ENCODE measurements at places on chromosomes 1 and 21.

- peak; percentile 50 for DNase-seq
These were observed 24.3 kb downstream of the EBNA1BP2 start for GRCh38 chr1:43147625-43148327.

- no peak for DNase-seq
These were observed 9.2 kb upstream of the OSBPL9 start for GRCh38 chr1:51607681-51608095.

DNA sequence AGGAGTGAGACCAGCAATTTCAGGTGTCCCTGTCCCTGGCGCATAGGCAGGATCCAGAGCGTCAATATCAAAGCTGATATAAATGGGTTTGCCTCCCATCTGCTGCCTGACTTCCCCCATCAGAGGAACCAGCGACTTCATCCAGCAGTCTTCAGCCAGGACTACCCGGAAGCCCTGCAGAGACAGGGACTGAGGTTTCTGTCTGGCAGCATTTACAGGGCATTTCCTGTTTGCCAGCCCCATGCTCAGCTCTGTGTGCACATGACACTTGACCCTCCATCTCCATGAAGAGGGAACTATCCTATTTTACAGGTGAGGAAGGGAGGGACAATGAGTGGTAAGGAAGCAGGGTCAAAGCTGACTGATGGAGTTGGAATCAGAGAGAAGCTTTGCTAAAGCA, 7.2 kb downstream of the AGMAT start:
- DNase-seq: no peak

DNA sequence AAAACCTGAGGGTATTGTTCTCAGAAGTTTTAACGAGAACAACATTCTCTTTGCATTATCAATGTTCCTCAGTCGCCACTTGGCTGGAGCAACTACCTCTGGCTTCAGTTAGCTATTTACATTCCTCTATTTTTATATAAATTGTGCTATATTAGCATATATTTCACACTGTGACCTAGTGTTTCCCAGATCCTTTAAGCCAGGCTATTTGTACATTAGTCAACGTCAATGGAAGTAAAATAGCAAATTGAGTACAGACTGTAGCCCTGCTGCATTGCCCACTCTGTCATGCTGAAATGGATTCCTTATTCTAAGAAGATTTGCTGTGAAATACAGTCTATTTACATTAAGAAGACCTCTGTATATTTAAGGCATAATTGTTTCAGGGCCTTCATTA, 213.8 kb downstream of the ROR1 start:
- DNase-seq: no peak

GRCh38 chr21:24200052-24200451, 1407.2 kb downstream of the MRPL39 start:
- no peak for DNase-seq

GRCh38 chr1:89451011-89451410, 73.6 kb upstream of the LRRC8B start:
- no peak for DNase-seq

GRCh38 chr1:224718470-224719053, 102.4 kb downstream of the CNIH3 start:
- DNase-seq: no peak

DNA sequence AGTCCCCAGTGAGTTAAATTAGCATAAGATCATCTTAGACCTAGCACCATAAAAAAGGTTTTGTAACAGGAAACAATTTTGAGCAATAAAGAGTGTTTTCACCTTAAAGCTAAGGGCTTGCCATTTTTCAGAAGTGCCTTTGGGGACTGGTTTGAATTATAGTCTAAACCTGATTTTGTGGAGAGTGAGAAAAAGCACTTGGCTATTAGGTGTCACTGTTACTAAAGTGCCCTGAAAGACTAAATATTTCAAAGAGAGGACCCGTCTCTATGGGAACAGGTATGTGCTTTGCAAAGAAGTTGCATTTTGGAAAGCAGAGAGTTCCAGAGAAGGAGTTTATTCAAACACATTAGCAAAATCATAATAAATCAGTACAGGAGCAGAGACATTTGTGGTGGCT, 9.1 kb downstream of the NTNG1 start:
- DNase-seq: no peak

DNA sequence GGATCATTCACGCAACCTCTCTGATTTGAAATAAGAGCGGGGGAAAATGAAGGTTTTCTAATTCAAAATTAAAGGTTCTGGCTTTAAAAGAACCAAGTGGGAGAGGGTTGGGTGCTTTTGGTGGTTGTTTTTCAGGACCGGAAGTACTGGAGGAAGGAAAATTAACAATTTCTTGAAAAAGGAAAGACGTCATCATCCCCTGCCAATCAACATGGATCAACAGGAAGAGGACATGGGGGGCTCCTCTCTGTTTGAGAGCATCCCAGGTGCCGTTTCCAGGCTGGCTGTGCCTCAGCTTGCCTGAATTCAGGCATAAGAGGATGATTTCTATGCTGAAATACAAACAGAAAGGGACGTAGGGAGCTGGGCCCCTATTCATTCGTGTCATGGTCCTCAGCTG, 21.6 kb upstream of the NID1 start:
- no peak for DNase-seq

- DNase-seq: no peak
These were observed 257.5 kb upstream of the SNX7 start for GRCh38 chr1:98403963-98404480.

- peak; percentile 18 for DNase-seq
These were observed 31.7 kb downstream of the ECE1 start for GRCh38 chr1:21258331-21259134.

- no peak for DNase-seq
These were observed 18.1 kb upstream of the SLC44A3 start for GRCh38 chr1:94801919-94802546.

DNA sequence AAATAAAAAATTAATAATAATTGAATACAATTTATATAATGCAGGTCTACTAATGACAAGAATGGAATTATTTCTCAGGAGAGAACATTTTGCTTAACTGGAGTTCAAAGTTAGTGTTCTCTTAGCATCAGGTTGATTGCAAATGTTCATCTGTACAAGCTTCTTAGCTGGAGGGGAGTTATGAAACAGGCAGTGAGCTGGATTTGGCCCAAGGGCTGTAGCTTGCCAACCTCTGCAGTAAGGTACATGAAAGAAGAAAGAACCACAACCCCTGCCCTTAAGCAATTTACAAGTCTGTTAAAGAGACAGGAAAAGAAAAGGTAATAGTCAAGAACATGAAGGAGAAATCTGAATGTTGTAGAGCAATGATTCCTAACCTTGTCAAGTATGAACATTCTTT, 17.0 kb downstream of the LPGAT1 start:
- DNase-seq: no peak

DNA sequence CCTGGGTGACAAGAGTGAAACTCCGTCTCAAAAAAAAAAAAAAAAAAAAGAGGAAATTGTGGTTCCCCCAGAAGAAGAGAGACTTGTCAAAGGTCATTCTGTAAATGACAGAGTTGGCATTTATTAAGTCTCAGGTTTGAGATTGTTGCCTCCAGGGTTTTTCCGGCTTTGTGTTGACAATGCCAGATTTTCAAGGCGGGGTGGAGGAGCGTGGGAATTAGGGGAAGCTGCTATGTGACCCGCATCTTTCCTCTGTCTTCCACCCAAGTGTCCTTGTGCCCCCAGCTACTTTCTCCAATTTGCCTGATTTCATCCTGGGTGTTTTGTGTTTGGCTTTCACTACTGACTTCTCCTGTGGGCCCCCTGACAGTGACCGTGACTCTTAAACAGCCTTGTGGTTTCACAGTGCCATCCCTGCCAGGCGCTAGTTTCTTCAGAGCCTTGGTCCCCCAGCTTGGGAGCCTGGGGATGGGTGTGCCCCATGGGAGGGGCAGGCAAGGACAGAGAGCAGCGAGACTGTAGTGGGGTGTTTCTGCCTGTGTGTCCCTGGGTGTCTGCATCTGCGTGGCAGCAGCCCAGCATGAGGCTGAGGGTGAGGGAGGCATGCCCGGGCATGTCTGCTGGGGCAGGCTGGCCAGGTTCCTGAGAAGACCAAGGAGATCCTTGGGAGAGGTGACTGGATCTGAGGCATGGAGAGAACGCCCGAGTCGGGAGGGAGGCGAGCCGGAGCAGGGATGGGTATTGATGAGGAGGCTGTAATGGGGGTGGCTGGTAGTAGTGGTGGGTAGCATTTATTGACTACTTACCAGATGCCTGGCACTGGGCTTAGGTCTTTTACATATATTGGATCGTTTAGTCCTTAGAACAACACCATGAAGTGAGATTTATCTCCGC, 46.3 kb downstream of the IER5 start:
- DNase-seq: no peak

- DNase-seq: no peak
These were observed 64.4 kb upstream of the ETS2 start for GRCh38 chr21:38741092-38741949.

GRCh38 chr21:34520764-34521508, 8.9 kb upstream of the KCNE1 start:
- no peak for DNase-seq

DNA sequence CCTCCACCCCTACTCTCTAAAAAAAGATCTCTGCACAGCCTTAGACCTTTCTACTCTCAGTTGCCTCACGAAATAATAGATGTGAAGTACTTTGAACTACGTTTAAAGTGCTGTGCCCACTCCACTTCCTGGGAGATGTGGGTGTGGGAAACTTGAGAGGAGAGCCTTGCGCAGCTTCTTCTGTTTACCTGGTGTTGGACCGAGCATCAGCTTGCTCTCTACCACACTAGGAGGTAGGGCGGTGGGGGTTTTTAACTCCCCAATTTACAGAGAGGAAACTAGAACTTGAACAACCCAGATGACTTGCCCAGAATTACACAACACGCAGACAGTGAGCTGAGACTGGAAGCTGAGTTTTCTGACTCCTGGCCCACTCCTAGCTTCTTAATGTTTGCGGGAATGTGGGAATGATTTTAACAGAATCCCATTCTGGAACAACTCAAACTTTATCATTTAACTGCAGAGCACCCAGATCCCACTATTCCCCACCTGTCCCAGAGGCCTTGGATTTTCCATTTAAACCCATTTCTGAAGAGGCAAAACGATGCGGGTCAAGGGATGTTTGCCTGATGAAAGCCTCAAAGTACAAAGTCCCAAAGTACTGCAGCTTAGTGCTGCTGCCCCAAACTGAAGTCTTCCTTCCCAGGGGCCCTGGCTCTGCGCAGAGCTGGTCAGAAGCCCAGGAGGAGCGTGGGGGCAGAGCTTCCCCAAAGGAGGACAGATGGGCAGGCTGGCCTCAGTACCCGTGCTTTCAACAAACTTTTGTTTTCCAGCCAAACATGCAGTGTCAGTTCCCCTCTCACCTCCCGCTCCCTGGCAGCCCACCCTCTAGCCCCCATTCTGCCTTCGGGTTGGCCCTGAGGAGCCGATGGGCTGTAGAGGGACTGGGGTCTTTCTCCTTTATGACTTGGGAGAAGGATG, 19.0 kb downstream of the BTG2 start:
- no peak for DNase-seq

GRCh38 chr1:214402613-214403083, 121.7 kb downstream of the SMYD2 start:
- no peak for DNase-seq

GRCh38 chr1:220367833-220368232, 95.6 kb upstream of the RAB3GAP2 start:
- DNase-seq: no peak

- no peak for DNase-seq
These were observed 6.5 kb downstream of the PADI4 start for GRCh38 chr1:17314491-17314971.
